Stimulated activated CD8-positive, alpha-beta memory T cell treated with anti-CD3 and anti-CD28 coated beads, Interleukin-2, amount 100 ng/mL, for 48 hours (primary cell): ENCODE measurements at places on chromosomes 3 and 15.

- DNase-seq = no peak
These were observed 524.7 kb downstream of the DIPK2A start for GRCh38 chr3:144496141-144496835.

DNA sequence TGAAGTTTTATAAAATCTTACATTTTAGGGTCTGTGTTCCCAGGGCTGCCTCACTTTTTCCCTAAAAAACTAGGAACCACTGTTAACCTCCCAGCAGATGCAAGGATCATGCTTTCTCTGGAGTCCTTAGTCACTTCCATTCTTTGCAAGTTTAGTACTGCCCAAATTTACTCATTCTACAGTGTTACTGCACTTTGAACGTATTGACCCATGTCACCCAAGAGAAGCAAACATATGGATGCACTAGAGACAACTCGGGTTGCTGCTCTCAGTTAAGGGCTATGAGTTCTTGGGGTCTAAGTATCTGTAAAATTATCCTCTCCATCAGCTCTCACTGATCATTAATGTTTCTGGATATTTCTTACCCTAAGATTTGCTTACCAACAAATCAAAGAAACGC is 59.0 kb downstream of the LEO1 start:
- DNase-seq = no peak

- no peak for DNase-seq
These were observed 53.5 kb upstream of the PRTG start for GRCh38 chr15:55796321-55796965.

DNA sequence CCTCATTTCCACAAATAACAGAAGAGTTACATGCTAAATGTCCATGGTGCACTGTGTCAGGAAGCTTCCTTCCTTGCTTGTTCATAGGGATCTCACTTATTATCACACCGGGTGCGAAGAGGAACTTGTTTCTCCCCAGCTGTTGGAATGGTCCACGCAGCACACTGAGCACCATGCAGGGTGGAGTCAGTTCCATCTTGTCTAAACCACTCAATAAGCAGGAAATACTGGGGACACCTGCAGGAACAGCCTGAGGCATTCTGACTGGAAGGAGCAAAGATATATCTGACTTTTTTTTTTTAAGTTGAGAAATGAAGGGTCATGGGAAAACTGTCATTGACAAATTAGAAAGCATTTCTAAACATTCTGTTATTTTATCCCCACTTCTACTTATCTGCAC is 70.0 kb upstream of the WDR72 start:
- no peak for DNase-seq

DNA sequence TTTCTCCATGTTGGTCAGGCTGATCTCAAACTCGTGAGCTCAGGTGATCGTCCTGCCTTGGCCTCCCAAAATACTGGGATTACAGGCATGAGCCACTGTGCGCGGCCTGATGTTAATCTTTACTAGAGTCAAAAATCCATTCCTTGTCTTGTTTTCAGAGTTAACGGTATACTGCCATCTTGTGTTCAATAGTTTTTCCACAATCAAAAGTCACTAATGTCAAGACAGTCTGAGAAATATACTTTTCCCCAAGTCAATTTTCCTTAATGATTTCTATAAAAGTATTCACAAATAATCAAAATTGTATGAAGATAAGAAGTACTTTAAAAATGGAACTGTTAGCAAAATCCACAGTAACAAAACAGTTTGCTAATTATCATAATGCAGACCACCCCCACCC is 8.5 kb downstream of the CRBN start:
- no peak for DNase-seq

GRCh38 chr3:179837374-179837773 is 184.5 kb downstream of the USP13 start:
- no peak for DNase-seq

- DNase-seq = no peak
These were observed 493.0 kb upstream of the TBL1XR1 start for GRCh38 chr3:177690306-177690705.

DNA sequence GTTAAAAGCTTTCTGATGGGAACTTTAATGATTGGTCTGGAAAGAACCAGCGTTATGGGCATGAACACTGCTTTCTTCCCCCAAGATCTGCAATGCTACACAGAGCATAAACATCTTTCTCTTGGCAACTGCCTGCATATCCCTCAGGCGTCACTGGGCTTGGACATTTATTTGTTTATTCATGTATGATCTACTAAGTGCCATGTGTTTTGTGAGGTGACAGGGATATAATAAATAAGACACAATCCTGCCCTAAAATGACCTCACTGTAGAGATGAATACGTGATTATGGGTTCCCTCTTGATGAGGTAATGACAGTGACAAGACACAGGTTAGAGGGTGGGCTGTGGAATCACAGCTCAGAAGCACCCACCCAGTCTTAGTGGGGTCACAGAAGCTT is 485.3 kb downstream of the PDCD6IP start:
- no peak for DNase-seq

GRCh38 chr15:66833371-66833770 is 131.3 kb downstream of the SMAD6 start:
- no peak for DNase-seq

DNA sequence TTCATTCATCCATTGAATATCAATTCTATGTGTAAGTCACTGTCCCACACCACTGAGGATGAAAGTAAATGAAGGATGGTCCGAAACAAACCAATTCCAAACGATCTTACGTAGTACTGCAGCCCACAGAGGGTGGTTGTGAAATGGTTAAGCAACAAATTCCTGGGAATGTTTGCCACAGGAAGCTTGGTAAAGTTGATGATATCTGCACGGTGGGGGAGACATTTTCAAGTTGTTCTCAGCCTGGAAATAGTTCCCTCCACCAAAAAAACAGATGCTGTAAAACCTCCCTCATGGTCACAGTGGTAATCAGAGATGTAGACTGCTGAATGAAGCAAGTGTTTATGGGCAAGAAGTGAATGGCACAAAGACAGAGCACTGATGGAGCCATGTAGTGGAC is 35.9 kb upstream of the BNC1 start:
- DNase-seq = no peak

DNA sequence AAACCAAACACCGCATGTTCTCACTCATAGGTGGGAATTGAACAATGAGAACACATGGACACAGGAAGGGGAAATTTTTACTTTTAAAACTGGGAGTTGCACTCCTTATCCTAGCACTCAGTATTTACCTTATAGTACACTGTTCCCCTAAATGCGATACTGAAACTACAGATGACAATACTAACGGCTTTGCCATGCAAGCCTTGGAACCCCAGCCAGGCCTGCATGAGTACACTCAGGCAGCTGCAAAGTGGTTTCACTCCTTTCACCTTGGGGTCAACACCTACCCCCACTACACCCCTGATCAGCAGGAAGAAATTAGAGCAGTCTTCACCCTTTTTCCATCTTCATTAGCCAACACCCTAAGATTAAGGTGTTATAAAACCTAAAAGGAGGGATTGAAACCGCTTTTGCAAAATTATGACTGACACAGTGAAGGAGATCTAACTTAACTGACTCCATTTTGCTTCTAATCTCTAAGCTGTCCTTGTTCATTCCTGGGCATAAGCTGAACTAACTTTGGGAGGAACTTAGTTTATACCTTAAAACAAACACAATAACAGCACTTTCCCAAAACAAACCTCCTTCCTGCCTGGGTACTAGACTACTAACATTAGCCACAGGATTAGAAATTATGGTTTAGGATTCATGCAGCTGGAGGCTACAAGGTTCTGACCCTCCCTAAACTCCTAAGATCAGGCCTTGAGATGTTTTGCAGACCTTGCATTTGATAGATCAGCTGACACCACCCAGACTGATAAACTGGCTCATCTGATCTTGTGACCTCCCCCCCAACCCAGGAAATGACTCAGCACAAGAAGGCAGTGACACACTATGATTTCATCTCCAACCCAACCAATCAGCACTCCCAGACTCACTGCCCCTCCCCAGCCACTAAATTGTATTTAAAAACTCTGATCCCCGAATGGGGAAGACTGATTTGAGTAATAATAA is 452.1 kb upstream of the PPP2R3A start:
- DNase-seq = no peak

- DNase-seq = no peak
These were observed 81.7 kb downstream of the CD47 start for GRCh38 chr3:108008931-108009639.

DNA sequence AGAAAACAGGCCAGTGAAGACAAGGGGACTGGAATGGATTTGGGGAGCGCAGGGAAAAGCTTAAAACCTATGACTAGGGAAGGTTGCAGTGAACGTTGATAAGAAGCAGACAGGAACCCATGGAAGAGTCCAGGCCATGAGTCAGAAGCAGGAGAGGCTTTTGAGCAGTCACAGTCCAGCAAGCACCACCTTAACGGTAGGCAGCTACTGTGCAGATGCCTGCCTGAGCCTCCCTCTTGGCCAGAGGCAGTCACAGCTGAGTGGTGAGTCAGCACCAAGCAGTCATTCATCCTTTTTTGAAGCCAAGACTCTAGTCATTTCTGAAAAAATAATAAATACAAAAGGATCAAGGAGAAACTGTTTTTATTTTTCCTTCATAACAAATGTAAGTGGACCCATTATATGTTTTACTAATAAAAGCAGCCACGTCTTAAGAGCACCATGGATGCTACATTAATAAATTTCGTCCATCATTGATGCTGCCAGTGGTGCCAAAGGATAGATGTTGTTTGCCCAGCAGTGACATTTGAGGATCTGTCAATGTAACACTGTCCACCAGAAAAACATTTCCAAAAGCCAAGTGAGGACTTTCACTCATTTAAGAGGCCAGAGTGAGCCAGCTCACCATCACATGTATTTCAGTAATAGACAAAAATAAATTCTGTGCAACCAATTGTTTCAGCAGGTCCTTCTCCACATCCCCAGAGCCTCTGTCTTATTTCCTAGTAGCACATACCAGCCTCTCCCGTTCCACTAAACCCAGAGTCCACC is 42.1 kb upstream of the ACTC1 start:
- DNase-seq = no peak

DNA sequence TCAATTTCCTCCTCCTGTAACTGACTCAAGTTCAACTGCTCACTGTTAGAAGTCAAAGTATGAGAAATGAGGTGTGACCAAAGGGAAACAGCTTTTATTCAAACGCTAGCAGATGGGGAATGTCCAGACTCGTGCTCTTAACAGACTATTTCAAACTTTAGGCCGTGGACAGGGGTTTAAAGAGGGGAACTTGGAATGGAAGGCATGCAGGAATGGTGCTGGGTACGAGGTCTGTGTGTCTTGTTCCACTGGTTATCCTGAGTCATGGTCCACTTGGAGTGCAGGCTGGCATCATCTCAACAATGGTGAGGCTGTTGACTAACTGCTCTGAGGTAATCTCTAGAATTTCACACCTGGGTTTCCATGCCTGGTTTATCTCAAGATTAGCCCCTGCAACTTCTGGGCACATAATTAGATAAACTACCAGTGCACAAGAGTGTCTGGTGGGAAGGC is 22.9 kb upstream of the DNAAF4 start:
- no peak for DNase-seq

DNA sequence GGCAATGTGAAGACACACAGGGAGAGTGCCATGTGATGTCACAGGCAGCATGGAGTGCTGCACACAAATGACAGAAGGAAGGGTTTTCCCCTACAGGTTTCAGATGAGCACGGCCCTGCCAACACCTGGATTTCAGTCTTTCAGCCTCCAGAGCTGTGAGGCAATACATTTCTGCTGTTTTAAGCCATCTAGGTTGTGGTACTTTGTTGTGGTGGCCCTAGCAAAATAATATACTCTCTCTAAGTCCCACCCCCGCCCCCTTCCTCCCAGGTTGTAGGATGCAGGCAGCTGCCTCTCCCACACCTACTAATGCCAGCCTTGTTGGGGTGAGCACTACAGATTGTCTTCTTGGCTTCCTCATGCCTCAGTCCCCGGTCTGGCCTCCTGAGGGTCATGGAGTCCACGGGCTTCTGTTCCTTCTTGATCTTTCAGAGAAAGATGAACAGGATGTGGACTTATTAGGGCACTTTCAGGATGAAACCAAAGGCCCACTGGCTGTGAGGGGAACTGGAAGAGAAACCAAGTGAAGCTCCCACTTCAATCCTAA is 180.0 kb downstream of the CD47 start:
- DNase-seq = no peak

- no peak for DNase-seq
These were observed 11.9 kb downstream of the ZNF660 start for GRCh38 chr3:44596621-44597020.

DNA sequence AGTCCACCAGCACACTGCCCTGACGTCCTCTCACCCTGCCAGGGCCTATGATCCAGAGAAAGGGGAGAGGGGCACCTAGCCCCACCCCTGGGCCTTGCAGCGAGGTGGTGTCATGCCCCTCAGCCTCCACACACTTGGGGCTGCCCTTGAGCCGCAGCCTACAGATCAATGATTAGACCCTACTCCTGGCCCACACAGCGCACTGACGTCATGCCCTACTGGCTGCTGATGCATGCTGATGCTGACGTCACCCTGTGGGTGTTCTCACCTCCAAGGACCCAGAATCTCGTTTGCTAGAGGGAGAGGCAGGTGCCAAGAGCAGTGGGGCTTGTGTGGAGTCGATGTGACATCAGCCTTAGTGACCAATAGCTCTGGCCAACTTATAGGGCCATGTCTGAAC is 18.0 kb downstream of the ARL14 start:
- no peak for DNase-seq

- DNase-seq = no peak
These were observed 46.4 kb upstream of the C15orf61 start for GRCh38 chr15:67474405-67475110.

DNA sequence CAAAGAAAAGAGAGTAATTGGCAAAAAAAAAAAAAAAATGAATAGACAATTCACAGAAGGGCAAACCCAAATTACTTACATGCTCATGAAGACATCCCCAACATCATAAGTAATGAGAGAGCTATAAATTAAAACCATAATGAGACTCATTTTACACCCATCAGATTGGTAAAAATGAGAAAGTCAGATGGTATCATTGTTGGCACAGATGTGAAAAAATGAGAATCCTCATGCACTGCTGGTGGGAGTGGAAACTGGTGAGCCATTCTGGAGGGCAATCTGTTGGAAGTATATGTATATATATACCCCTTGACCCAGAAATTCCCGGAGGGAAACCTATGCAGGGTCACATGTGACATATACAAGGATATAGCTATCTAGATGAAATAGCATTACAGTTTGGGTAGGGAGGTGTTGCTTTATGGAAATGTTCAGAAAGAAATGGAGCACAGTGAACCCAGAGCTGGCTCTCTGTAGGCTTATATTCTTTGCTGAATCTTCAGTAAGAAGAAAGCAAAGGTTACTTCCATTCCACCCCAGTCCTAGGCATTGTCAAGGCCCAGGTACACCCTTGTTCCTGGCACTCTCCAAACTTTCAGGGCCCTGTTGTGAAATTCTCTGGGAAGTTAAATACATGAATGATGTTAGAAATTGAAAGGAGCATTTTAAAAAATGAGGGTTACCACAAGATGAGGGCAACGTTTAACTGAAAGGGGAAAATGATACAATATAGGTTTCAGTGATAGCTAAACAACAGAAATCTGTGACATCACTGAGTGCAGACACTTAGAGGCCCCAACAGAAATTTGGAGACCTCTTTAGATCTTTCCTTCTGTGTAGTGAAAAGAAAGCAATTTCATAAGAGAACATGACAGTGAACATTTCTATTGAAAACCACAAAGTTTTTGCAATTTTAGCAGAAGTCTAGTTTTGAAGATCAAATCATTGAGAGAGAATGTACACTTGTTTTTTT is 132.7 kb upstream of the TPRG1 start:
- no peak for DNase-seq
